ENCODE measurements at places on chromosomes 6 and 20.
A peak's percentile ranks its signal among the peaks of the same experiment; 100 is the strongest.

GRCh38 chr6:33954453-33954852 is 150.7 kb upstream of the MLN start:
- no peak for DNase-seq

- DNase-seq: no peak
These were observed 189.0 kb upstream of the SOX4 start for GRCh38 chr6:21404577-21404976.

GRCh38 chr20:37502654-37503053 is 18.4 kb upstream of the NNAT start:
- DNase-seq: no peak

GRCh38 chr20:2889209-2889608 is 15.9 kb downstream of the PTPRA start:
- no peak for DNase-seq

- DNase-seq: no peak
These were observed 223.6 kb upstream of the RREB1 start for GRCh38 chr6:6884193-6884627.

- DNase-seq: no peak
These were observed 201.2 kb upstream of the MYLIP start for GRCh38 chr6:15927531-15928225.

DNA sequence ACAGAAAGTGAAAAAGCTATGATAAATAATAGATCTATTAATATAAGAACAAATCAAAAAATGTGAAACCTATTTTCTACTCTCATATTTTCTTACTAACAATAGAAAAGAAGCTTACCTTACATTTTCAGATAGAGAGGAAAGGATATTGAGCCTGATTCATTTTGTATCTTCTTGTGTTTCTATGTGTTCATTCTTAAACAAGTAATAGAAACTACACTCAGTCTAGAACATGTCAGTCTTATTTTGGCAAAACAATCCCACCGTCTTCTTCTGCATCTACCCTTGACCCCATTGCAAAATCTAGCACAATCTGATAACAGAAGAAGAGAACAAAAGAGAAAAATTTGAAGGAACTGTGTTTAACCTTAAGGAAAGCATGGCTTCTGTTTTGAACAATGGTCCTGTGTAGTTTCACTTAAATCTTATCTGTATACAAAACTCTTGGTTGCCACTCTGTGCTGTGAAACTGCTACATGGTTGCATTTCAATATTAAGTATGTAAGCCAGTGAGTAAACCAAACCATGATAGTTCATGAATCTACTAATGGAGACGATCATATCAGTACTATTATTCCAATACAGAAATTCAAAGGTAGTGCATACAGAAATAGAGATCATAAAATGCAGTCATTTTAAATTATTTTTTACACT is 69.5 kb upstream of the LGSN start:
- no peak for DNase-seq

- peak; percentile 56 for DNase-seq
These were observed 45.7 kb downstream of the OR2B2 start for GRCh38 chr6:27866357-27867050.

GRCh38 chr6:70110126-70111022 is 192.5 kb downstream of the COL9A1 start:
- DNase-seq: no peak

GRCh38 chr6:100850174-100850573 is 31.0 kb downstream of the ASCC3 start:
- no peak for DNase-seq

GRCh38 chr6:152364866-152365265 is 272.3 kb downstream of the SYNE1 start:
- no peak for DNase-seq

- DNase-seq: no peak
These were observed 6.1 kb downstream of the CST5 start for GRCh38 chr20:23873370-23874015.

- no peak for DNase-seq
These were observed 8.7 kb downstream of the RPS21 start for GRCh38 chr20:62395311-62396242.

DNA sequence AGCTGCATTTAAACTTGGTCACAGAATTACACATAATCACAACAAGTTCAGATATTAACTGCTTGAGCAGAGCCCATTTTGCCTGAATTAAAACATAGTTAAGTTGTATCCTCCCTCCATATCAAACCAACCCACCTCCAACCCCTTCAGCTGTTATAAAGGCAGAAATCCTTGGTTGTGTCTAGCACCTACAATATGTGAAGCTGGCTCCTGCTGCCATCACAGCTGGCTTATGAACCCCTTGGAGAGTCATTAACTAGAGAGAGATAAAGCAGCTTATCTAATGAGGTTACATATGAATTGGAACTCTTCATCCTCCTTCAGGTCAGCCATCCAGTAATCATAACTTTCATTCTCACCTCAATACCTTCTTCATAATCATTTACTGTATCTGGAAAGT is 101.8 kb downstream of the EPHA7 start:
- no peak for DNase-seq

DNA sequence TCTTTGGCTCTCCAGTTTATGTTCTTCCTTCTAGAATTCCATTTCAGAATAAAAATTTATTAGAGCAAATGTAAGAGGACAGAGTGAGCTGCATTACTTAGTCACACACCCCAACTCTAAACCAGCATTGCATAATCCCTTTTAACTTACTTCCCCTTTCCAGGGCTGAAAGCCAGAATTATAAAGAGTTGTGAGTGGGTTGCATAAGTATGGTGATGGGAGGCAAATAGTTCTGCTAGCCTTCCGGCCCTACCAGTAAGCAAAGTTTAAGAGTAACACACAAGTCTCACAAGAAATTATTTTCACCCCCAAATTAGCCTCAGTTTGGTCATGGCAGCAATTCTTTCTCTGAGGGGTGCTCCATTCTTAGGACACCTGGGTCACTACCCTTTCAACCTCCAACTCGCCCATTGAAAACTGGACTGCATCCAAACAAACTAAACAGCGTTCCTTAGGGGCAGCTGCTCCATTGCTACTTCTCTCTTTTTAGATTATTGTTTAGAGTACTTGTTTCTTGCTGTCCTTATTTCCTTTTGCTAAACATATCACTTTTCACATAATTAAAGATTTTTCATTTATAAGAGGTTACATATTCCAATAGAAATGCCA is 1.6 kb downstream of the KIAA0408 start:
- DNase-seq: no peak

DNA sequence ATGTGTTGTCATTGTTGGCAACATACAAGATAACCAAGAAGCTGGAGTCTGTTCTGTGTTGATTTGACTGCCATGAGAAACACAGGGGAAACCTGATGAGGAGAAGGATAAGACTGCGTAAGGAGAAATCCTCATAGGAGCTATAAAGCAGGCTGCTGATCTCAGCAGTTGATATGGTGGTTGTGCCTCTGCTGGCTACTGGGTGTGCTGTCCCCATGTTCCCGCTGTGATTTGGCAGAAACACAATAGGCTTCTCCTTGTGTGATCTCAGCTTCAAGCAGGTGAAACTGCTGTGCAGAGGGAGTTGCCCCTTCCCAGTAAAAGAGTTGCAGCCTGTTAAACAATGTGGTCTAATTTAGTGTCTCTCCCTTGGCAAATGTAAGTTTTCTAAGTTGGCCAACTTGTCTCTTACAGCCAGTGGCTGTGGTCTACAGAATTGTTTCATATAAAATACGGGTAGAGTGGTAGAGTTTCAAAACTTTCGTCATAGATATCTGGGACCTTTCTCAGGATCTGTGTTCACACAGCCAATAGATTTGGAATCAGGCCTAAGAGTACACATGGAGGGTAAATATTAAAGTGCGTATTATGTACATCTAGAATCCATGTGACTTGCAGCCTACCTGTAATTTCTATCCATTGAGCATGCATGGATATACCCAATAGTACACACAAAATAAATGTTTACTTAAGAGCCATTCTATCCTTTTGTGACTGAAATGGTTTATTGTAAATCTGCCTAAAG is 78.4 kb downstream of the RNF144B start:
- DNase-seq: peak; percentile 31

GRCh38 chr20:33339515-33340058 is 56.6 kb downstream of the BPIFB1 start:
- no peak for DNase-seq
